ENCODE measurements at places on chromosomes 7 and 10.

DNA sequence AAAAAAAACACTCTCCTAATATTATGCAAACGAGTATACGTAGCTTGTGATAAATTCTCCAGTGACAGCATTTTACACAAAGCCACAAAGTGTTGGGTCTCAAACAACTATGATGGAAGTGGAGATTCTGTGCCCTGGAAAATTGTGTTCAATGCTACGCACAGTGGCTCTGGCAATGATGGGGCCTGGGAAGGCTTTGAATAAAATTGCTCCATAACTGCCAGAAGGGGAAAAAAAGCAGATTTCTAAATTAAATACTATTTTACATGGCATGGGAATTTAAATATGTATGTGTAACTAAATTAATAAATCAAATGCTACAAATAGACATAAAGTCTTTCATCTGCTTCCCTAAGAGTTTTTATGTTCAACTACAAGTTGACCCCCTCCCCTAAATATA is 306.7 kb downstream of the GRID1 start:
- no peak for DNase-seq

DNA sequence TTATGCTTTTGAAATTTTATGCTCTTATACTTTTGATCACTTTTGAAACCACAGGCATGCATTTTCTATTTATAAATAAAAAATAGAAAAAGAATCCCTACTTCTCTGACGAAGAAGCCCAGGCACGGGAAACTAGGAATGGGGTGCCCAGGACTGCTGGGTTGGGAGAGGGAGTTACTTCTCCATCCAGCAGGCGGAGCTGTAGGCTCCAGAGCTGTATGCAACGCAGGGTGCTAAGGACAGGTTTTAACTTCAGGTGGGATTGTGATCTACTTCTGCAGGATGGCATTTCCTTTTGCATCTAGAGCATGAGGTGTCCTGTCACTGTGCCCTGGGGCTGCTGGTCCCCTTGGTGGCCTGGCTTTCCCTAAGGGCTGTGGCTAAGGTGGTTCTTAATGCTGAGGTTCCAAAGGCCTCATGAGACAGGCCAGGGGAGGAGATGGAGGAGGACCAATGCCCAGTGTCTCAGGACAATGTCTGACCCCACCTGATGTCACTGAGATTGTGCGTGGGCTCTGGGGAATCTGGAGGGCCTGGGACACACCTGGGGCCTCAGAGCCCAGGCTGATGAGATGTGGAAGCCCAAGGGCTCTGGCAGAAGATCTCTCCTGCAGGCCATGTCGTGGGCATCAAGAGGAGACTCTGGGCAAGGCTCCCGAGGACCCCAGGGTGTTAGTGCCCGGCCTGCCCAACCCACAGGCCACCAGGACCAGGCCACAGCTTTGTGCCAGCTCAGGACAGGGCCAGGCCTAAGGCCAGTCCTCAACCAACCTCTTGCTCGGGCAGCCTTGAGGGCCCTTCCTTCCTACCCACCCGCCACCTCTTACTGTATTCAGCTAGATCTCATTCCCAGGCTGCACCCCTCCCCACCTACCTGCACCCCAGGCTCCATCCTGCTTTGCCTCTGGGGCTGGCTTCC is 507 bp downstream of the CCDC201 start:
- no peak for DNase-seq

DNA sequence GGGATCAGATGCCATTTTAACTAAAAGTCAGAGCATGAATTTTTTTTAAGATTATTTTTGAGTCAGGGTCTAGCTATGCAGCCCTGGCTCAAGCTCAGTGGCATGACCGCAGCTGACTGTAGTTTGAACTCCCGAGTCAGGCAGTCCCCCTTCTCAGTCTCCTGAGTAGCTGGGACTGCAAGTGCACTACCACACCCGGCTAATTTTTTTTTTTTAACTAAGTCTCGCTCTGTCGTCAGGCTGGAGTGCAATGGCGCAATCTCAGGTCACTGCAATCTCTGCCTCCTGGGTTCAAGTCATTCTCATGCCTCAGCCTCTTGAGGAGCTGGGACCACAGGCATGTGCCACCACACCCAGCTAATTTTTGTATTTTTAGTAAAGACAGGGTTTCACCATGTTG is 7.8 kb downstream of the TAS2R41 start:
- DNase-seq = no peak

DNA sequence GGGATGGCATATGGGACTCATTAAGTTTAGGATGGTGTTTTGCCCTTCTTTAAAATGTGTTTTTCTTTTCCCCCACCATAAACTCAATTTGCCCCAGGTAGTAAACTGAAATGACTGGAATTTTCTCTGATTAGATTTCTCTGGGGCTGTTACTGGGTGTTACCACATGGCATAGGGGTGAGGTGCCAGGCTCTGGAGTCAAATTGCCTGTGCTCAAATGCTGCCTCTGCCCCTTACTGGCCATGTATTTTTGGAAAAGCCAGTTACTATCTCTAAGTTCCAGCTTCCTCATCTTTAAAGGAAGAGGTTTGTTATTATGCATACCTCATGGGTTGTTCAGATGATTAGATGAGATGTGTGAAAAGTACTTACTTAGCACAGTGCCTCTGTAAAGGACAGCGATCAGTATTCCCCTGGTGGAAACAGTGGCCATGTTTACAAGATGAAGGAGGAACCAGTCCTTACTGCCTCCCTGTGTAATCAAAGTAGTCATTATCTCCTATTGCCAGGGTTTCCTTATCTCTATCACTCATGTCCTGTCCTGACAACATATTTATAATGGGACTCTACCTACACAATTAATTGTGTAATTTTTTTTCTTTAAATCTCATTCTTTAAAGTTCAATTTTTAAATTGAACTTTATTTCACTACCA is 352.0 kb downstream of the KCNMA1 start:
- DNase-seq = no peak

DNA sequence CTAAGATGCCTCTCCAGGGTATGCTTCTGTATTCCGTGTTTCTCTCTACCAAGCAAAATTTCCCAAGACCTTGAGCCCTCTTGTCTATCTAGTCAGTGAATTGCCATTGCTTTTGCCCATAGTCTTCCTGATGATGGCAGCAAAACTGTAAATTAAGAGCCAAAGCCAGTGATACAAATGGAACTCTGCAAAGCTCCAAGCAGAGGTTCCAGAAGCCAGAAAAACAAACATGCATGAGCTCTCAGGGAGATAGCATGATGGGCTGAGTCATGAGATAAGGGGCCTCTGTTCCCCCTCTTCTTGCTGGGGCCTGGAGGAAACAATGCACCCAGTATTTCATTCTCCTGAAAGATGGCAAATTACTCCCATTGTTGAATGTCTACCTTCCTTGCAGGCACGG is 24.7 kb downstream of the LSMEM1 start:
- peak; percentile 46 for DNase-seq

- peak; percentile 21 for DNase-seq
Measured at GRCh38 chr7:152522571-152523067, 86.8 kb upstream of the KMT2C start.

DNA sequence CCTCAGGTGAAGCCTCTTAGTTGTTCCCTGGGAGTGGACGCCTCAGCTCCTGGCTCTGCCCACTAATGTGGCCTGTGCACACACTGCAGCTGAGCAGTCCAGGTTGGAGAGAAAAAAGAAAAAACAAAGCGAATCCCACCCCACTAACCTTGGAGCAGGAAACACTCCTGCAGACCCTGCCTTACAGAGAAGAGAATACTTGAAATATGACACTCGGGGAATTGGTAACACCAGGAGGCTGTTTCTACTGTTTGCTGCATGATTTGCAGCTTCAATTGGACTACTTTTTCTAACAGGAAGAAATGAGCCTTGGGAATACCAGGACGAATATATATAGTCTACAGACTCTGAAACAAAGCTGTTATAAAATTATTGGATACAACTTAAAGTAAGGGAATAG is 22.2 kb downstream of the CDHR3 start:
- no peak for DNase-seq

GRCh38 chr10:4939224-4940072 is 23.8 kb upstream of the AKR1C1 start:
- no peak for DNase-seq
